Astrocyte (in vitro differentiated cells and primary cell): ENCODE measurements at places on chromosomes 4 and X. TPM values are rescaled to one million over a fixed set of nuclear protein-coding genes. Genes with fewer than 3 reads are reported as not detected.
A peak's percentile ranks its signal among the peaks of the same experiment; 100 is the strongest.

The PLXNB3 gene
- total RNA-seq = 5.3 and 5.4 TPM in 2 replicates

The RNF128 gene
- 14.9 and 17.5 TPM in 2 replicates for total RNA-seq

DNA sequence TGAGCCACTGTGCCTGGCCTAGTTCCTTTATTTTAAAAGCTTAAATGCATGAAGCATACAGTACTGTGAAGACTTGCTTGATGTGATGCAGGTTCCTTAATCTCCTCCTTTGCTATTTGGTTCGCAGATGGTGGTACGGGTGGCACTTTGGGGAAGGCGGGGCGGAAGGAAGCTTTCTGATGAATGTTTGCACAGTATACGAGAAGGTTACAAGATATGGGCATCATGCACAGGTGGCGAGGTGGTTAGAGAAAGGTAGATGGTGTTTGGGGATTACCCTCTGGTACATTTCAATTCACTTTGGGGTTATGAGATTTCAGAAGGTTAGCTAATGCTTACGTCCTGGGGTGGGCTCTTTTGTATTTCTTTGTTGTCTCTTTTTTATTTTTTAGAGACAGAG, 17.2 kb downstream of the RHOH start:
- no peak overlapping the region for H3K27ac ChIP-seq
- H3K4me3 ChIP-seq = no peak overlapping the region
- DNase-seq = no peak
- H3K4me1 ChIP-seq = no peaks in the 10 kb centered on the region

GRCh38 chr4:123349421-123350190, 47.0 kb upstream of the SPRY1 start:
- H3K4me1 ChIP-seq = peaks cover 3% of the 10 kb centered on the region
- DNase-seq = peak; percentile 65
- H3K36me3 ChIP-seq = no peaks in the 10 kb centered on the region
- no peaks in the 10 kb centered on the region for H3K27me3 ChIP-seq
- no peak overlapping the region for H3K4me3 ChIP-seq
- H3K27ac ChIP-seq = no peak overlapping the region
